B cell (primary cell): ENCODE measurements at places on chromosomes 7 and 10.

DNA sequence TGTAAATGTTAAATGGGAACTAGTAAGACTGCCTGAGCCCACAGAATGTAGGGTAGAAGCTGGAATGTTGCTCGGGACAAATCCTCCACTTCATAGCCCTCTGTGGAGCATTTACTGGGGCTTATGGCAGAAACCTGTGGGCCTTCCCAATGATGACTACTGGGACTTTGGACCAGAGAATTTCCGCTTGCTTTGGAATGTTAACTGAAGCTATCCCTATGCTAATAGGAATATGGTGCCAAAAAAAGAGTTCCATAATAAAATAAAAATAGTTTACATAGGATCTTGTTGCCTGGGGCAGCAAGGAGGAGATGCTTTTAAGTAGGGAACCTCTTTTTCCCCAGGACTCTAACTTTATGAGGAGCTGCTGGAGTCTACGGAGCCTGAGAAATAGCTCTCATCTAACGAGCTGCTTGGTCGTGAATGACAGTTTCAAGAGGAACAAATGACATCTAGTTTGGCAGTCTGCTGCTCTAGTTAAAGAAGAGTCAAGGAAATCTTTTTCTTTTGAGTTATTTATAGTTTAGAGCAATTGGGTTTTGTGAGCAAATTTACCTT lies 5.7 kb upstream of the DYNC2I1 start:
- no peak for DNase-seq

DNA sequence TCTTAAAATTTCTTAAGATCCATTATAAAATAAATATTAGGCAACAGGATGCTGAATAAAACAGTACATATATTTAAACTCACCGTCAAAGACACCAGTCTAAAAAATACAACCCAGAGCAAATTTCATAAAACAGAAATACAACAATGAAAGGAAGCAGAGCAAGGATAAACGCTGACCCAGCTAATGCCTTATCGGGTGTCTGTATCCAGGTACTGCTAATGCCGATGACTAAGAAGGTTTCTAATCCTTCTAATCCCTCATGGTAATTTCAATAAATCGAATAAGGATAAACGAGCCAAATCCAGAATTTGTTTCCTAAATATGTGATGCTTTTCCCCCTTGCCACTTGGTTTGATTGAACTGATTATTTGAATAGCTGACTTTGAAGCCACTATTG lies 1.7 kb downstream of the HYCC1 start:
- no peak for DNase-seq

DNA sequence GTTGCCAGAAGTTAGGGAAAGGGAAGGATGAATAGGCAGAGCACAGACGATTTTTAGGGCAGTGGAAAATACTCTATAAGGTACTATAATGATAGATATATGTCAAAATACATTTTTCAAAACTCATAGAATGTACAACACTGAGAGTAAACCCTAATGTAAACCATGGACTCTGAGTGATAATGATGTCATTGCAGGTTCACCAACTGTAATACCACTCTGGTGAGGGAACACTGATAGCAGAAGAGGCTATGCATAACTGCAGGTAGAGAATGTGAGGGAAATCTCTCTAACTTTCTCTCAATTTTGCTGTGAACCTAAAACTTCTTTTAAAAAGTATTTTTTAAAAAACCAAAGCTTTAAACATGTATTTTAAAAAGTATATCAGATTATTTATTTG lies 22.1 kb downstream of the POT1 start:
- no peak for DNase-seq

DNA sequence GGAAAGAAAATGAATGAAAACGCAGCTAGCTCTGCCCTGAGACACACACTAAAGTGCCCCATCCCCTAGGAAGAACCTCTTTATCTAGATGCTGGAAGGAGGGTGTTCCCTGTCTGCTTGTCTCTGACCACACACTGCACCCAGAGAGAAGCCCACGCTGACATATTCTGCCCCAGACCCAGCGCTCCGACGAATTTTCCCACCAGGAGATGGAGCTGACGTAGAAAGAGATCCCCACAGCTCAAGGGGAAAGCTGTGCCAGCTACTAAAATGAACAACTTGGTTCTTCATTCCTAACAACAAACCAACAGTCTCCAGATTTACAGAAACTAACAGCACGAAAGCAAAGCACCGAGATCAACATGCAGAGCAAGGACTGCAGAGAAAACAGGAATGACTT lies 73.3 kb downstream of the KIAA1549 start:
- no peak for DNase-seq

GRCh38 chr7:158025686-158026600 lies 561.7 kb downstream of the PTPRN2 start:
- DNase-seq: no peak

- no peak for DNase-seq
Observed at GRCh38 chr10:98466861-98467505, 20.2 kb upstream of the HPS1 start.

- peak; percentile 82 for DNase-seq
Observed at GRCh38 chr10:3782451-3783315, 2.3 kb downstream of the KLF6 start.

DNA sequence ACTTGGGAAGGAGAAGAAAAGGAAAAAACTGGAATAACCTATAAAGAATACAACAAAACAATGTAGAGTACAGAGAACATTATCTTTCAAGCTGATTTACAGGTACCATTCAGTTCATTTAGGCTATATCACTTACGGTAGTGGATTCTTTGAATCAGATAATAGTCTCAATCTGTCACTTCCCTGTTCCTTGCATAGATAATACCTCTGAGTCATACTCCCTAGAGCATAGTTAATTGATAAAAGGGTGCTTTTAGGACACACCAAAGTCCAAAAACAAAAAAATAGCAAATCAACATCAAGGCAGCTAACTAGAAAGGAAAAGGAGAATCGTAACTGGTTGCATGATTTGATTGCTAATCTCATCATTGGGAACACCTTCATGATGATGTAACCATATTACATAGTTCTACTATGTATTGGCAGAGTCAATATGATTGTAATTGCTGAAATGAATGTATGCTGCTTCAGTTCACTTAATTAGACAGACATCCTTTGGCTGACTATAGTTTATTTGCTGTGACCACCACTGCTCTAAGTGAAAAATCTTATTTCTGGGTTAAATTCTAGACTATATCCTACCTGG lies 844.4 kb downstream of the GATA3 start:
- DNase-seq: no peak

GRCh38 chr7:100369105-100369504 lies 4.2 kb upstream of the PILRA start:
- peak; percentile 95 for DNase-seq

DNA sequence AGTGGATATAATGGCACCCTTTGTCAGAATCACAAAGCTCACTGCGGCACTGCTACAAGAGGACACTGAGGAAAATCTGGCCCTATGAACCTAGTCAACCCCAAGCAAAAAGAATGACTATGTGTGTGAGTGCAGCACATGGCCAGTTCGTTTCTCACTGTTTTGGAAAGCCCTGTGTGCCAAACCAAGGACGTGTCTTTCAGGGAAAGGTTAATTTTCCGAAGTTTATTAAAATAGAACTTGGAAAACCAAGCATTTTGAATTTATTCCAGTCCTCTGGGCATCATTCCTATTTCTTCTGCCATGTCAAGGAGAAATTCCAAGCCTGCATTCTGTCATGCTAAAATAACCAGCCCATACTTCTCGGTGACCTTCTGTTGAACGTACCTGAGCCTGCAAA lies 471.8 kb downstream of the PLXDC2 start:
- no peak for DNase-seq
